ENCODE measurements at places on chromosomes 4 and X. TPM values are rescaled to one million over a fixed set of nuclear protein-coding genes. Genes with fewer than 3 reads are reported as not detected.

- no peak for DNase-seq
Observed at GRCh38 chr4:42306221-42307109, 90.8 kb upstream of the SHISA3 start.

DNA sequence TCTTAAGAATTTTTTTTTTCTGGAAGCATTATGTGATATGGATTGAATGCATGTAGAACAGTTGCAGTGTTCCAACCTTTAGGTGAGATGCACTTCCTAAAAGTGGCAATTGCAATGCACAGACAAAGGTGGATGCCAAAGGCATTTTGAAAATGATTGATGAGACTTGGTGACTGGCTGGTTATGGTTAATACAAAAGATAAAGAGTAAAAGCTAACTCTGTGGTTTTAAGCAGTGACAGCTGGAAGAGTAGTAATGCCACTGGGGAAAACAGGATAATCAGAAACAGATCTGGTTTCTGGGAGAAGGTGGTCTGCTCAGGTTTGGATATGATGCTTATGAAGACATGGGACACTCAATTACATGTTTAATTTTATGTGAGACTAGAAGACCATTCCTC, 345.6 kb downstream of the RPA4 start:
- DNase-seq, result no peak

CXCL3 gene
- total RNA-seq, result 2.8 TPM

GRCh38 chrX:11792461-11793421, 34.7 kb downstream of the MSL3 start:
- DNase-seq, result no peak

GRCh38 chr4:15336410-15337167, 91.2 kb upstream of the C1QTNF7 start:
- no peak for DNase-seq

DNA sequence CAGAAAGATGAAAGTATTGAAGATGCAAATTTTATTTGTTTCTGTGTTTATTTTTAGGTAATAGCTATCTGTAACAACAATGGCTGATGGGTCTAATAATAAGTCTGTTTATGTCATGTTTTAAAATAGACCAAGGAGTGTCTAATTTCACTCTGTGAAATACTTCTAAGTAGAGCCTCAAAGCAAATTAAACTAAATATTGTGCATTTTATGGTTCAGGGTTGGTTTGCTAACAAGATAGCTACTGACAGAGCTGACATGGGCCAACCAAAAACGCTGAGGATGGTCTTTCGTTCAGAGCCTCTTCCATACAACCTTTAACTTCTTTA, 437.6 kb upstream of the CTSO start:
- DNase-seq, result no peak

- DNase-seq, result no peak
Observed at GRCh38 chrX:144849141-144849540, 398.2 kb upstream of the SPANXN1 start.

DNA sequence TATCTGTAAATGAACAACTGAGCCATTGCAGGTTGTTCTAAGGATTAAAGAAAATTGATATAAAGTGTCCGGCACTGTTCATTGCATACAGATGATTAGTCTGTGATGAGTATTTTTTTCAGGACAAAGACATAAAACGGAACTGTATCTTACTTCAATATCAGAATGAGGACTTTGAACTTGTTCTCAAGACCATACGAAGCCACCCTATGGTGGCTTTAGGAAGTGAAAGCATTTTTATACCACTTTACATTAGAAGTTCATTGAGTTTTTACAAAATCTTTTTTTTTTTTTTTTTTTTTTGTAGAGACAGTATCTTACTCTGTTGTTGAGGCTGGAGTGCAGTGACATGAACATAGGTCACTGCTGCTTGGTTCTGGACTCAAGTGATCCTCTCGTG, 45.2 kb upstream of the TRIM2 start:
- DNase-seq, result no peak

KLHL13 gene
- total RNA-seq, result 5.6 TPM

DNA sequence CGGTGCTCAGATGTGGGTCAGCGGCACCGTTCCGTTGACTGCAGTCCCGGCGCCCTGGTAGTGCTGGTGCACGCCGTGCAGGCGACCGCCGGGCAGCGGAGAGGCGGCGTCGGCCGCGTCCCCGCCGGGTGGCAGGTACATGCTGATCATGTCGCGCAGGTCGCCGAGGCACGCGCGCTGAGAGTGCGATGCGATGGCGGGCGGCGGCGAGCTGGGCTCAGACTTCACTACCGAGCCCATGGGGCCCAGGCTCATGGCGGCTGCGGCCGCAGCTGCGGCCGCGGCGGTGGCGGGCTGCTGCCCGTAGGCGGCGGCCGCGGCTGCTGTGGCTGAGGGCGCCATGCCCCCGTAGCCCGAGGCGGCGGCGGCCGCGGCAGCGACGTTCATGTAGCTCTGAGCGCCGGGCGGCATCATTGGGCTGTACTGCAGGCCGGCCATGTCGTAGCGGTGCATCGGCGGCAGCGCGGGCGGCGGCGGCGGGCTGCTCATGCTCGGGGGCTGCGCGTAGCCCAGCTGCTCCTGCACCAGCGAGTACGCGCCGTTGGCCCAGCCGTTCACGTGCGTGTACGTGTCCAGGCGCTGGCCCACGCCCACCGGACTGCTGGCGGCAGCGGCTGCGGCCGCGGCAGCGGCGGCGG, 1.0 kb downstream of the SOX3 start:
- DNase-seq, result no peak

- no peak for DNase-seq
Observed at GRCh38 chr4:75821966-75822365, 80.3 kb downstream of the PPEF2 start.

MTHFD2L gene
- 21.1 TPM for total RNA-seq

- no peak for DNase-seq
Observed at GRCh38 chrX:136608295-136608933, 39.5 kb upstream of the CD40LG start.

DNA sequence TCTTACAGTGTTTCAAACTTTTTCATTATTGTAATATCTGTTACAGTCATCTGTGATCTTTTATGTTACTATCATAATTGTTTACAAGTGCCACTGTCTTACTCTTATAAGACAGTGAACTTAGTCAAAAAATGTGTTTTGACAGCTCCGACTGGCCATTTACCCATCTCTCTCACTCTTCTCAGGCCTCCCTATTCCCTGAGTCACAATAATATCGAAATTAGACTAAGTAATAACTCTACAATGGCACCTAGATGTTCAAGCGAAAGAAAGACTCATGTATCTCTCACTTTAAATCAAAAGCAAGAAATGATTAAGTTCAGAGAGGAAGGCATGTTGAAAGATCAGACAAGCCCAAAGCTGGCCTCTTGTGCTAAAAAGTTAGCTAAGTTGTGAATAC, 184.2 kb downstream of the CDS1 start:
- DNase-seq, result no peak

NPNT gene
- 68.6 TPM for total RNA-seq
